ENCODE measurements at places on chromosomes 16 and 17. TPM values are rescaled to one million over a fixed set of nuclear protein-coding genes. Genes with fewer than 3 reads are reported as not detected.
A peak's percentile ranks its signal among the peaks of the same experiment; 100 is the strongest.

The CAMKK1 gene
- 5.3 TPM for total RNA-seq

- no peak for DNase-seq
These were observed 7.3 kb downstream of the ESRP2 start for GRCh38 chr16:68228652-68229051.

The SEPHS2 gene
- total RNA-seq, result 30.8 TPM

The PLXDC1 gene
- total RNA-seq, result 95.1 TPM

GRCh38 chr16:12057266-12057665 is 80.7 kb downstream of the SNX29 start:
- no peak for DNase-seq

- no peak for DNase-seq
These were observed 718 bp downstream of the ATP2A3 start for GRCh38 chr17:3963237-3964201.

- DNase-seq, result no peak
These were observed 23.6 kb upstream of the NLRP1 start for GRCh38 chr17:5607946-5608345.

GRCh38 chr16:62741692-62742091 is 705.5 kb upstream of the CDH8 start:
- DNase-seq, result no peak

The NOG gene
- total RNA-seq, result 16.2 TPM

GRCh38 chr17:74408815-74409214 is 23.1 kb upstream of the GPRC5C start:
- no peak for DNase-seq

The KRT32 gene
- 0.21 TPM for total RNA-seq

The CDK3 gene
- 12.3 TPM for total RNA-seq

The BFAR gene
- total RNA-seq, result 64.5 TPM

- DNase-seq, result no peak
These were observed 248.6 kb upstream of the MAF start for GRCh38 chr16:79849119-79849518.

The PEX12 gene
- 4.2 TPM for total RNA-seq

GRCh38 chr17:67652433-67652832 is 65.3 kb upstream of the NOL11 start:
- DNase-seq, result no peak

The CD300E gene
- 0.44 TPM for total RNA-seq

DNA sequence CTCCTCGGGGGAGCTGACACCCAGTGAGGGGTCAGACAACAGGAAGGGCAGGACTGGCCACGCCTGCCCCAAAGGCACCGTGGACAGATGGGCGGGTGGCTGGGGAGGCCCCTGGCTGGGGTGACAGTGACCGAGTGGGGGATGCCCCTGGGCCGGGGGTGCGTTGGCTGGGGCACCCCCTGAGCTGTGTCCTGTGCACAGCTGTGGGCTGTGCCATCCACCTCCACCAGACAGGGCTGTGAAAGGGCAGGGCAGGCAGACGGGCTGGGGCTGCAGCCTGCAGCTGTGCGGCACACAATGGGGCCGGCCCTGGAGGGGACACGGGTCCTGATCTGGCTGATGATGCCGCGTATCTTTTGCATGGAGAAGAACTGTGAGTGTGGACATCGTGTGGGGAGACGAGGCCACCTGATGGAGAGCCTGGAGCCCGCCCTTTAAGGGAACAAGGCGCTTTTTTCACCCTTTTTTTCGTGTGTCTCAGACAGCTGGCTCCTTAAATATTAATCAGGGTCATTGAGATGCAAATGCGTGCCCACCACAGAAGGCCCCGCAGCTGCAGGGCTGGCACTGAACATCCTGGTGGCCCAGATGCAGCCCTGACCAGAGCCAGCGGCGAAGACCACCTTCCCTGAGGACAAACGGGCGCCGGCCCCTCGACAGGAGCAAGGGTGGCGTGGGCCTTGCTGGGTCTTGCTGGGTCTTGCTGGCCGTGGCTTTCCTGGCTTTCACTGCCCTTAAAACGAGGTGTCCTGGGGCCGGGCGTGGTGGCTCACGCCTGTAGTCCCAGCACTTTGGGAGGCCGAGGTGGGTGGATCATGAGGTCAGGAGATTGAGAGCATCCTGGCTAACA is 42.4 kb upstream of the GNG13 start:
- no peak for DNase-seq

DNA sequence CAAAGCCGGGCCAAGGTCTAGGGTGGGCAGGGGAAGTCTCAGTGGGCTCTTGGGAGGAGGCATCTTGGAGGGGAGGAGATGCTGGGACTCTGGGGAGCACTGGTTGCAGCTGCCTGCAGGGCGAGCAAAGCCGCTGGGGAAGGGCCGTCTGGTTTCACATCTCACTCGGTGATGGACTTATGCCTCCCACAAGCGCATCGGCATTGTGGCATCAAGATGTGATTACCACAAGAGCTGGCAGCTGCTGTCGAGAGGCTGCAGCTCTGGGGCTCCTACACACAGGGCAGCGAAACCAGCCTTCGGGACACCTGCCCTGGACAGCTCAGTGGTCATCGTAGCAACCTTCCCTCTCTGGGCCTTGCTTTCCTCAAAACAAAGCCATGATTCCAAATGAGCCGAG is 3.1 kb upstream of the KCNJ12 start:
- no peak for DNase-seq

- DNase-seq, result no peak
These were observed 71.7 kb downstream of the C16orf95 start for GRCh38 chr16:87245511-87245910.

DNA sequence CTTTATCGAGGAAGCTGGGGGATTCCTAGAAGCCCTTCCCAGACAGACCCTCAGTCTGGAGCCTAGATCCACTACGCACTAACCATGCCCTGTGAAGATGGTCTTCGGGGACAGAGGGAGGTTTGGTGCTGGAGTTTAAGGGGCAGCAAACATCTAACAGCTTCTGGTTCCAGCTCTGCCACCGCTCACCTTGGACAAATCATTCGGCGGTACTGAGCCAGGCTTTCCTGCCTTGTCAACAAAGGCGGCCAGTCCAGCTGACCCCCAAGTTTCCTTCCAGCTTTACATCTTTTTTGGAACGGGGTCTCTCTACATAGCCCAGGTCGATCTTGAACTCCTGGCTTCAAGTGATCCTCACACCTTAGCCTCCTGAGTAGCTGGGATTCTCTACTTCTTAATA is 369 bp upstream of the GJD3 start:
- no peak for DNase-seq

DNA sequence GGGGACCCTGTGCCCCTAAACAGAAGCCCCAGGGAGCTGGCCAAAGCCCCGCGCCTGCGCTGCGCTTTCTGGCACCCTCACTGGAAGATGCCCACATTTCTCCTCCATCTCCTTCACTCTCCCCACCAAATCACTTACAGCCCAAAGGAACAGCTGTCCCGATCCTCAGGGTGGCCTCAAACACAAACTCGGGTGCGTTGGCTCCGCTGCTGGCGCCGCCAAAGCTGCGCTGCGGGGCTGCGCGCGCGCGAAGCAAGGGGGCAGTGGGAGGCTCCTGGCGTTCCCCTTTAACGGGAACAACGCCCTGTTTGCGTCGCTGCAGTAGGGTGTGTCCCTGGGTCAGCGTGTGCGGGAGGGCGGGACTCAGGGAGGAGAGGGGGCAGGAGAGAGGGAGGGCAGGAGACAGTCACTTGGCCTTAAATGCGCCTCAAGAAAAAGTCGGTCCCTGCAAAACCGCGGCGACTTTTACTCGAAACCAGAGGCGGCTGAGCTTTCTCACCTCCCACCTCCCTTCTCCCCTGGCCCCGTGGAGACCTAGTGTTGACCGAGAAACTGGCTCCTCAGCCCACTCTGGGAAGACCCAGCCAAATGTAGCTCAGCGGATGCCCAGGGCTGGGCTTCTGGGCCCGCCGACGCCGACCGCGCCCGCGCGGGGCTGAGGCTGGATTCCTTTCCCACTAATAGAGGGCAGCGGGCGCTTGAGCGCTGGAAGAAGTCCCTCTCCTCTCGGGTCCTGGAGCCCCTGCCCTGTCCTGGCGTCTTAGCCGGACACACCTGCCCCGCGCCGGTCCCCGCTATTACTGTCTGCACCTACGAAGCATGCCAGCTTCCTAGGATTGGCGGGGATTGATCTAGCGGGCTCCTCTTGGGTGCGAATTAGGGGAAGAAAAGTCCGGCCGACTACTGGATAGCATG is 2.6 kb downstream of the PMP22 start:
- peak; percentile 87 for DNase-seq

The KRTAP4-3 gene
- not detected for total RNA-seq

DNA sequence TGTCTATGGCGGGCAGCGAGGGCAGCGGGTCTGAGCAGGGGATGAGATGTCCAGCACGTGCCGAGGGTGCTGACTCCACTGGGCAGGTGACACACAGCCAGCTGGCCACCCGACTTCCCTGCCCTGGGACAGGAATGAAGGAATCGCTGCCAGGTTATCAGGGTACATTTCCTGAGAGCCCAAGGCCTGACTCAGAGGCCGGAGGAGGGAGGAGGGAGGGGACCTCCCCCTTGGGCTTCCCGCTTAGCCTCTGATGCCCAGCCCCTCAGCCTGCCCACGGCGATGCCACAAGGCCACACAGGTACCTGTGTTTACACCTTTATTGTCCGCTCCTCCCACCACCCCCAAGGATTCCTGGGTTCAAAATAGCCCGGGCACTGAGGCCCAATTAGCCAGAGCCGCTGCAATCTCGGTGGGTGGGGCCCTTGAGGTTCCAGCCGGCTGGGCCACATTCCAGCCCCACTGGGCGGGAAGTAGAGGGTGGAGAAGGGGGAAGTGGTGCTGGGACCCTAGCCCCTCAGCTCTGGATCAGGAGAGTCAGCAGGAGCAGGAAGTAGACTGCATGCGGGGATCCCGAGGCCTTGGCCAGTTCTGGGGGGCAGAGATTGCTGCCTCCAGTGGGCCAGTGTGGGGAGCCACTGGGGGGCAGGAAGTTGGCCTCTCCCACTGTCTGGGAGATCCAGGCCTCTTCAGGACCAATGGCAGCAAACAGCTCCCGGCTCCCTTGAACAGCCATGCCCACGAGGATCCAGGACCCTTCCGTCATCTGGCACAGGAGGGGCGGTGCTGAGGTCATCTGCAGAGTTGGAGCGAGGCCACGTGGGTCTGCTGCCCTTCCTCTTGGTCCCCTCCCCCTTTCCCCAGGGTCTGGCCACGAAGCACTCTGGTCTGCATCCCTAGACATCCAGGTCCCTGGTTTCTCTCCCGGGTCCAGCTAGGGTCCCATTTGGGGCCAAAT is 3.4 kb upstream of the PRSS8 start:
- no peak for DNase-seq

The ATXN1L gene
- total RNA-seq, result 33.7 TPM

DNA sequence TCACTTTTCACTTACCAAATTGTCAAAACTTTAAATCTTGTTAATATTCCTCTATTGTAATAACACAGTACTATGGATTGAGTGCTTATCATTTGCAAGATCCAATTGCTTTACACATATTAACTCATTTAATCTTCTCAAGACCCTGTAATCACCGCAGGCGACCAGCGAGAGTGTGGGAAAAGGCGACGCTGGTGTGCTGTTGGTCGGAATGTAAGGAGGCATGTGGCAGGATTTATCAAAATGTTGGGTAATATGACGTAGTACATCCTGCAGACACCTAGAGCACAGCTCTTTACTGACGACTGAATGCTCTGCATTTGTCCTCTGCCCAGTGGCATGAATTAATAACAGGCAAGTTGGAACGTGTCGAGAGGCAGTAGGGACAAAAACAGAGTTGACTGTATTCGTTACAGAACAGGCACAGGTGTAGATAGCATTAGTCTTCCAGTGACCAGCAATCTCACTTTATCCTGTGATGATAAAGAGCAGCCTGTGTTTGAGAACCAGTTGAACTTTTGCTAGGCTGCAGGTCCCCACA is 80.3 kb downstream of the TNRC6C start:
- no peak for DNase-seq

The SLC38A8 gene
- not detected for total RNA-seq

DNA sequence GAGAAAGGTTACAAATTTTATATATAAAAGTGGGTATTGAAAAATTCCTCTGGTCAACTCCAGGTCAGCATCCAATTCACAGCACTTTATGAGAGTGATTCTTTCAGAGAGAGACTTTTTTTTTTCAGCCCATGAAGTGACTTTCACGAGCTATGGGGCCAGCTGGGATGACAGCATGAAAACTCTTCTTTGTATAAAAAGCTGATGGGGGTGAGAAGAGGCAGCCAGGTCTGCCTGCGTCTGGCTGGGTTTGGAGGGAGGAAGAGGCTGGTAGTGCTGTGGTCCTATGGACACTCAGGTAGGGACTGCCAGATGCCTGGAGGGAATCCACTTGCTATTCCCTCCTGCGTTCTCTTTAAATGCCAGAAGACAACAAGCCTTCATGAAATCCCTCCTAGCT is 250.6 kb downstream of the UTP18 start:
- DNase-seq, result no peak

The NTN3 gene
- total RNA-seq, result not detected

DNA sequence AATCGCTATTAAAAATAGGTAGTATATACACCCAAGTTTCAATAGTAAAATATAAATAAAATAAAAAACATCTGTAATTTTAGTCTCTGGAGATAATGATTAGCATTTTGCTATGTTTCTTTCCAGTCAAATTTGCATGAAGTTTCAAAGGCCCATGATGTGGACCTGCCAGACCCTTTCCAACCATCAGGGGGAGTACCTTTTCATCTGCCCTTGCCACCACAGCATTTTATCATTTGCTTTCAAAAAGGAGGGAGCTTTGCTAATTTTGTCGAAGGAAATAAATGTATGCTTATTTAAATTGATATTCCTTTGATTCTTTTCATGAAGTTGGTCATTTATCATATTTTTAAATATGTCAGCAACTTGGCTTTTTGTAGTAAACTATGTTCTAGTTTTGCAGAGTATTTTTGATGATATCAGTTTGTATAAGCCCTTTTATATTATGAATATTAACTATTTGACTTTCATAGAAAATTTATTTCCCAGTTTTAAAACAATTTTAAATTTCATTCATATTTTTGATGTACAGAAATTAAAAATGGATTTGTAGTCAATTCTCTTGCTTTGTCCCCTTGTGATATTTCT is 115.2 kb upstream of the NETO2 start:
- DNase-seq, result no peak

The NEUROD2 gene
- total RNA-seq, result not detected

The ANKS4B gene
- 0.20 TPM for total RNA-seq

DNA sequence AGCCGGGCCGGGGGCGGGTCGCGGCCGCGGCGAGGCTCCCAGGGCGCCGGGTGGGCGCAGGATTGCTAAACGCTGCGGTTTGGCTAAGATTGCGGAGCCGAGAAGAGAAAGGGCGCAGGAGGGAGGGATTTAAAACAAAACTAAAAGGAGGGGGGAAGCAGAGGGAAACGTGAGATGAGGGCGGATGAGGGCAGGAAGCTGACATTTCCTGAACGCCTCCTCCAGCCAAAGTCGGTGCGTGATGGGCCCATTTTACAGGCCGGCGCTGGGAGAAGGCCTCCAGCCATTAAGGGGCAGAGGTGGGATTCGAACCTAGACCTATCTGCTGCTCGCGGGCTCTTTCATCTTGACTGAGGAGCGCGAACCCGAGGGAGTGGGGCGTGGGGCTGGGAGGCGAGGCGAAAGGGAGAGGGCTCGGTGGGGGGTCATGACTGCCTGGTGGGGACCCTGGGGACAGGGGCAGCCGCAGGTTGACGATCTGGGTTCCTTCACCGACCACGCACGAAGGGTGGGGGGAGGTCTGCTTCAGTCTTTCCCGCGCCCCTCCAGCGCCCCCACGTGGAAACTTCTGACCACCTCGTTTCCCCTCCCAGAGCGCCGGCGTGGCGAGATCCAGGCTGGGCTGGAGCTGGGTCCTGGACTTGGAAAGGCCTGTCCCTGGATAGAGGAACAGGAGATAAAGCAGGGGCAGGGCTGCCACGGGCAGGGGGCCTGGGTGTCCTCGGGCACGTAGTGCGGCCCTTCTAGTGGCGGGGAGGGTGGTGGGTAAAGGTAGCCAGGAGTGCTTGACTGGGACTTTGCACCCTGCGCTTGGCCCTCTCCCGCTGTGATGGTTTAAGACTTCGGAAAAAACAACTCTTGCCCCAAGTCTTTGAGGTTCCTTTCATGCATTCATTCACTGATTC is 3.8 kb upstream of the TAC4 start:
- DNase-seq, result peak; percentile 33
